ENCODE measurements at places on chromosomes 1 and 21.
A peak's percentile ranks its signal among the peaks of the same experiment; 100 is the strongest.

DNA sequence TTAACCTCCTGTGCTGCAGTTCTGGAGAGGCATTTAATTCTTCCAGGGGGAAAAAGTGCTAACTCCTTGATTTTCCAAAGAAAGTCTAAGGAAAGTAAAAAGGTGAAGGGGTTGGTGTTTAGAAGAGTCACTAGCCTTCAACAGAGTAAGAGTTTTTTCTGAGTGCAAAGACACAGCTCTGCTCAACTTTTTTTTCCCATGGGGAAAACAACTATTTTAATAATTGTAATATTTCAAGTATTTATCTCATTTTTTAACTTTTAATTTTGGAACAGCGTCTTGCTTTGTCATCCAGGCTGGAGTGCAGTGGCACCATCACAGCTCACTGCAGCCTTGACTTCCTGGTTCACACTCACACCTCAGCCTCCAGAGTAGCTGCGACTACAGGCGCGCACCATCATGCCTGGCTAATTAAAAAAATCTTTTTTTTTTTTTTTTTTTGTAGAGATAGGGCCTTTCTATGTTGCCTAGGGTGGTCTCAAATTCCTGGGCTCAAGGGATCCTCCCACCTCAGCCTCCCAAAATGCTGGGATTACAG is 202.6 kb downstream of the APP start:
- DNase-seq = no peak

DNA sequence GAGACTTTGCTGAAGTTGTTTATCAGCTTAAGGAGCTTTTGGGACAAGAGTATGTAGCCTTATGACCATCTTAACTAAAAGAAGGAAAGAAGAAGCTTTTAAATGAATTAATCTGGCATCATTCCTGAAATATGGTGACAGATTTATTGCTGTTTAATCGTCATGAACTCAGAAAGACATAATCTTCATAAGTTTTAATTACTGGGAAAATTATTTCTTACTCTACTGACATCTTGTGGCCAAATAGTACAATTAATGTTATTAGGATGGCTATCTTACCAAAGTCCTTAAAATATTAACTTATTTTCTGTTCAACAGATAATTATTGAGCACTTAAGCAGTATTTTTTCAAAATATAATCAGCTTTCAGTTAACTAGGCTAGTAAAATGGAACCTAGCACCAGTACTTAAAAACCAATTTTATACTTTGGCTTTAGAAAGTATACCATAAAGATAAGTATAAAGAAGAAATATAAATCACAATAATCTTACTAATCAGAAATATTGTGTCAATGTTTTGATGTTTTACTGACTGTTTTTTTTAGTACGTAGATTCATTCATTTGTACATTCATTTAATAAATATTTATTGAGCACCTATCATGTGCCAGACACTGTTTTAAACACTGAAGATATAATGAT is 34.7 kb upstream of the GPR25 start:
- peak; percentile 55 for DNase-seq

GRCh38 chr21:34693192-34693810 is 24.5 kb downstream of the CLIC6 start:
- DNase-seq = peak; percentile 79

- no peak for DNase-seq
Measured at GRCh38 chr1:224668984-224669383, 52.9 kb downstream of the CNIH3 start.

- no peak for DNase-seq
Measured at GRCh38 chr21:32567626-32568025, 17.7 kb downstream of the TCP10L start.

GRCh38 chr1:183349201-183349711 is 68.9 kb downstream of the NMNAT2 start:
- no peak for DNase-seq

DNA sequence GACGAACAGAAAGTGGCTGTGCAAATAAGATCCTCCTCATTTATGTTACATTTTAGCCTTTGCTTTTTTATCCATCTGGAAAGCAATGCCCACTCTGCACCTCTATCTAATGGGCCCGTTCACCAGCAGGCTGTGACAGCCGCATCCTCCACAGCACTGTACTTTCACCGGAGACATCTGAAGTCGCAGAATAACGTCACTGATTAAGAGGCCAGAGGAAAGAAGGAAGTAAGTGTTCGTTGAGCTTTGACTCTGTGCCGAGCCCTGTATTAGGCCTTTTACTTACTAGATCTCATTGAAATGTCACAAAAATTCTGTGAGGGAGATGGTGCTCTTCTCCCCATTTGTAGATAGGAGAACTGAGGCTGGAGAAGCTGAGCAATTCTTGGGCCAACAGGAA is 62.3 kb downstream of the KAZN start:
- DNase-seq = peak; percentile 3

DNA sequence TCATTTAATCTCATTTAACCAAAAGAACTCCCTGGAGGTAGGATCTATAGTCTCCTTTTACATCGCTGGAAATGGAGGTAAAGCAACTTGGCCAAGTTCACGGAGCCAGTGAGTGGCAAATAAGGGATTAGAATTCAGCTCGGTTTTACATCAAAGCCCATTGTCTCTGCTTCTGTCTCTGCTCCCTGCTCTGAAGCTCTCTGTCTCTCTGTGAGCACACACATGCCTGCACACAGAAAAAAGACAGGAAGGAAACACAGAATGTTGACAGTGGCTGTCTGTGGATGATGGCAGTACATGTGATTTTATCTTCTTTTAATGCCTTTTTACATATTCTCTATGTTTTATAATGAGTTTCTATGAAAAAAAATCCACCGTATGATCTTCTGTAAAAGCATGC is 8.9 kb upstream of the DHRS3 start:
- no peak for DNase-seq

GRCh38 chr21:31671146-31671716 is 11.7 kb downstream of the SOD1 start:
- no peak for DNase-seq

DNA sequence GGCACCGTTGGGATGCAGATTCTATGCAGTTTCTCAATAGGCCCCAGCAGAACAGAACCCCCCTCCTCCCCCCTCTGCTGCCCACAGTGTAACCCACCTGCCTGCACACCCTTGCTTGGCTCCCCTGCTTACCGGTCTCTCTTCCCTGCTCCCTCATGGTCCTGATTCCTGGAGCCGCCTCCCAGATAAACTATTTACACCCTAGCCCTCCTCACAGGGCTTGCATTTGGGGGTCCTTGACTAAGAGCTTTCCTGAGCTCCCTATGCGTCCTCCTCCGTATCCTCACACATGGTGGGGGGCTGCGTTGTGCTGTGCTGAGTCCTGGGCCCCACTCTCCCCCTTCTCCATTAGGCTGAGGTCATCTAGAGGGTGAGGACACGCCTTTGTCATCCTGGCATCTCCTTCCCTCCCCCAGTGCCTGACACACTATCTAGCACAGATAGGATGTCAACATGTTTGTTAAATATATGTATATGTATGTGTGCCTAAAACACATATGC is 121.9 kb downstream of the GRIK3 start:
- no peak for DNase-seq

DNA sequence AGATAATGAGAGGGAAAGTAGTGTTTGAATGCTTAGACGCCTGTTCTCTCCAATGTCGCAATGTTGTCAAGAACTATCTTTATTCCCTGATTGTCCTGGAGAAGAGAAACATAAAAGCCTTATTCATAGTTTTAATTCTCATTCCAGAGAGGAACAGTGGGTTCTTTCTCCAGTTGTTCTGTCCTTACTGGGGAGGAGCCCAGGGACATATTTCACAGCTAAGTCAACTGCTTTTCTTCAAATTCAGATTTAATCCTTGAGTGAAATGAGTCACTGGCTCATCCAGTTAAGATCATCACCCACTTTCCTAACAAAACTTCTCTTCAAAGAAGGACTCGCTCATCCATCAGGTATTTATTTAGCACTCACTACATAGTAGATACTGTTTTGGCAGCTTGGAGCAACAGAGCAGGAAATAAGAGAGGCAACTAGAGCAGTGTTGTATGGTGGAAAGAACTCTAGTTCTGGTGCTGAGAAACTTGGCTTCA is 365.7 kb upstream of the USP24 start:
- DNase-seq = peak; percentile 24

DNA sequence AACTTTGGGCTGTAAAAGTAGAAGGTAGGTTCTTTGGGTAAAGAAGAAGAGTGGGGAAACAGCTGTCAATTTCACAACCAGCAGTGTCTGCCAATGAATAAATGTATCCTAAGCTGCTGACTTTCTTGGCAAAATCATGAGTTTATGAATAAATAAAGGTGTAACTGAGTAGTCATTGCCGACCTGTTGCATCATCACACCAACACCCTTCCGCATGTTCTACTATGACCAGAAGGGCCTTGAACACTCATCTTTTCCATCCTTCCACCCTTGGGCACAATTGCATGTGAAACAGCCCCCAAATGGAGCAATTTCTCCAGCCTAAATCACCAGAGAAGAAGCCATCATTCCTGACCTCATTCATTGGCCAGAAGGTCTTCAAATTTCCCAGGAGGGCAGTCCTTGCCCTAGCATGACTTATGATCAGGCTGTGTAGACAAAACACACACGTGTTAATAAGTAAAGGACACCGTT is 31.2 kb upstream of the QSOX1 start:
- no peak for DNase-seq

GRCh38 chr1:179190861-179191260 is 38.6 kb downstream of the ABL2 start:
- no peak for DNase-seq

DNA sequence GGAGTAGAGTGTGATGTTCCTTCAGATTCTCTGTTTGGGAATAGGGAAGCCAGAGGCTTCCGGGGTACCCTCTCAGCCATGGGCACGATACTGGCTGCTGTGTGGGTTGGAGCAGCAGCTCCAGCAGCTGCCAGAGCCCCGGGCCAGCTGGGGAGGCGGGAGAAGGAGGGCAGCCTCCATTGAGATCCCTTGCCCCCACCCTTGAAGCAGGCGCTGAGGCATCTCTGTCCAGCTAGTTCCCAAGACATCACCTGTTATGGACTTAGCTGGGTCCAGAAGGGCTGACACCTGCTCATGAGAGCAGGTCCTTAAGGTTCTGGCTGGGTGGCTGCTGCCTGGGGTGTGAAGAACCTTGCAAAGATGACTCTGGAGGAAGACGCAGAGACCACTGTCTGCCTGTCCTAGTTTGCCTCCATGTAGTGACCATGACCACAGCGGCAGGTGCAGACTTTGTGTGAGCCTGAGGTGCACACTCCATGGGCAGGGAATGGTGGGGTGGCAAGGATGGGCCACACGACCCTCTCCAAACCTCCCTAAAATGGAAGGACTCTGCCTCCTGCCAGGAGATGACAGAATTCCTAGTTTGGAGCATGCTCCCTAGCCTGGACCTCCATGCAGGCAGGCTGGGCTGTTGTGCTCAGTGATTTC is 222.6 kb upstream of the C1orf174 start:
- DNase-seq = no peak

DNA sequence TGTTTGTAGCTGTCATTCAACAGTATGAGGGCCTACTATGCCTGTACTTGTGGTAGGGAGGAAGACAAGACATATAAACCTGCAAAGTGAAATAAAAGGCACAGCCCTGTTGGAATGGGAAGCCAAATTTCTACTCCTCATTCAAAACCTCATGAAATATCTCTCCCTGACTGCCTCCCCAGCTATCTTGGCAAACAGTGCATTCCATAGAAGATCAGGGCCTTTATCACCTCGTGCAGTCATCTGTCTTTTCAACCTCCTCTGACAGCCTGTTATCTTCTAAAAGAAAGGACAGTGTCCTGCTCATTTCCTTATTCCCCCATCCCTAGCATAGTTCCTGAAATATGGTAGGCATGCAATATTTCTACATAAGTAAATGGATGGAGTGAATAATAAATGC is 71.0 kb downstream of the SH3GLB1 start:
- DNase-seq = no peak

DNA sequence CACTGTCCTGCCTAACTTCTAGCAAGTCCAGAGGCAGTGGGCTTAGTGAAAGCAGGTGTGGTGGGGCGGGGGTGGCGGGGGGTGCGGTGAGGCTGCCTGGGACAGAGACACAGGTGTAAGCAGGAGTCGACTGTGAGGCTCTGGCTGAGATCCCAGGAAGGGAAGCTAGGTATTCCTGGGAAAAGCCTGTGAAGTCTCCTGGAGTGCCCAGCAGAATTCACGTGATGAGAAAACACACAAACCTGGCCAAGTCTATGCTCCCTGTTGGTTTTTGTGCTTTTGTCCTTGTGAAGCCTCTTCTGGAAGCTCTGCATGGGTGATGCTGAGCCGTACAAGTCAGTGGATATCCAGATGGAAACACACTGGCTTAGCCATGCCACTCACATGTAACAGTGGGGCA is 5.3 kb downstream of the GALNT2 start:
- DNase-seq = no peak

- DNase-seq = no peak
Measured at GRCh38 chr1:61518670-61519400, 206.1 kb downstream of the TM2D1 start.

DNA sequence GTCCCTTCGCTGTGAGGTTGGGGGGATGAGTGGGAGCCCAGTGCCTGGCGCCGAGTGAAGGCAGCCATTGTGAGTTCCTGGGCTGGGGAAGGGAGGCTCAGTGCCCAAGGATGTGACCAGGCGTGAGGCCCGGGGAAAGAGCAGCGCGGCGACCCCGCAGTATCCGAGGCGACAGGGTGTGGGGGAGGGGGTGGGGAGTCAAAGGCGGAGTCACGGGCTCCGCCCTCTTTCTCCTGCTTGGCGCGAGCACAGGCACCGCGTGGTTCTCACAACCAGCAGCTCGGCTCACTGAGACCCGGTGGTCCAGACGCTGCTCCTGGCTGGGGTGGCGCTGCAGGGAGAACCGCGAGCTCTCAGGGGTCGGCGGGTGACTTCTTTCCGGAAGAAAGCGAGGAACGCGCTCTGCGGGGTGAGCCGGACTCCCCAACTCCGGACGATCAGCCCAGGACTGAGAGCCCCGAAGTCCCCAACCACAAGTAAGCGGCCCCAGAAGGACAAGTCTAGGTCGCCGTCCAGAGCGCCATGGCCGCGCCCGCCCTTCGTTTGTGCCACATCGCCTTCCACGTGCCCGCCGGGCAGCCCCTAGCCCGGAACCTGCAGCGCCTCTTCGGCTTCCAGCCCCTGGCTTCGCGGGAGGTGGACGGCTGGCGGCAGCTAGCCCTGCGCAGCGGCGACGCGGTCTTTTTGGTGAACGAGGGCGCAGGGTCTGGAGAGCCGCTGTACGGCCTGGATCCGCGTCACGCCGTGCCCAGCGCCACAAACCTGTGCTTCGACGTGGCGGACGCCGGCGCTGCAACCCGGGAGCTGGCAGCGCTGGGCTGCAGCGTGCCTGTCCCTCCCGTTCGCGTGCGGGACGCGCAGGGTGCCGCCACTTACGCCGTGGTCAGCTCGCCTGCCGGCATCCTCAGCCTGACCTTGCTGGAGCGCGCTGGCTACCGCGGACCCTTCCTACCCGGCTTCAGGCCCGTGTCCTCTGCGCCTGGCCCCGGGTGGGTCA is at the start of gene HPDL:
HPDL (plus strand) TSS at position 269 of the 997 bp plus-strand sequence; CDS start at position 523, 254 bp downstream.
- peak; percentile 80 for DNase-seq

GRCh38 chr1:185229981-185230380 is 73.0 kb downstream of the SWT1 start:
- no peak for DNase-seq

GRCh38 chr21:38631206-38631605 is 132.9 kb upstream of the ERG start:
- no peak for DNase-seq

- DNase-seq = no peak
Measured at GRCh38 chr1:217847643-217848042, 216.5 kb downstream of the SPATA17 start.

GRCh38 chr1:74853756-74854155 is 120.8 kb downstream of the TYW3 start:
- DNase-seq = no peak

GRCh38 chr1:153262462-153263157 is 3.1 kb downstream of the LORICRIN start:
- DNase-seq = no peak

- no peak for DNase-seq
Measured at GRCh38 chr1:45116340-45116739, 90.1 kb downstream of the ZSWIM5 start.

- DNase-seq = no peak
Measured at GRCh38 chr1:40273547-40274166, 15.6 kb downstream of the ZMPSTE24 start.
